Epithelial cell of proximal tubule (primary cell): ENCODE measurements at places on chromosomes 2 and 18. TPM values are rescaled to one million over a fixed set of nuclear protein-coding genes. Genes with fewer than 3 reads are reported as not detected.

- DNase-seq, result peak; percentile 76
These were observed 41.4 kb upstream of the ITGB6 start for GRCh38 chr2:160241251-160242137.

REG3G gene
- total RNA-seq, result not detected in 2 replicates

GRCh38 chr2:235206399-235206798, 254.6 kb downstream of the SH3BP4 start:
- peak; percentile 56 for DNase-seq

DNA sequence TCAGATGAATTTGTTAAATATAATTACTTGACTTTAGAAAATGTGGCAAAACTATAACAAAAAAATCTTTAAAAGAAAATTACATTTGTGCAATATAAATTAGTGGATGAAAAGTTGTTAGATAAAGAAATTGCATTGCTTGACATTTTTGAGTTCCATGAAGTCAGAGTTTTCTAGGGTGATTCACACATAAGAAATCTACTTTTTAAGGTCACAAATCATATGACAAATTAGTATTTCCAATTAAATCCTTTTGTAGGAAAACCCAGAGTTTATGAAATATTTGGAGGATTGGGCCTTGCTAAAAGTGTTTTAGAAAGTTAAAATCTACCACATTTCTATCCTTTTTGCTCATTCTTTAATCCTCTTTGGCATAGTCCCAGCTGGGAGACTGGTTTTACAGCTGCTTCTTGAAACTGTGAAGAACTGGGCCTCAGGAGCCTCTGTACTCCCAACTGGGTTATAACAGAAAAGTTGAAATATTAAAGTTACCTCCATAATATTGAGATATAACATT, 289.2 kb downstream of the LRRTM4 start:
- DNase-seq, result no peak

DNA sequence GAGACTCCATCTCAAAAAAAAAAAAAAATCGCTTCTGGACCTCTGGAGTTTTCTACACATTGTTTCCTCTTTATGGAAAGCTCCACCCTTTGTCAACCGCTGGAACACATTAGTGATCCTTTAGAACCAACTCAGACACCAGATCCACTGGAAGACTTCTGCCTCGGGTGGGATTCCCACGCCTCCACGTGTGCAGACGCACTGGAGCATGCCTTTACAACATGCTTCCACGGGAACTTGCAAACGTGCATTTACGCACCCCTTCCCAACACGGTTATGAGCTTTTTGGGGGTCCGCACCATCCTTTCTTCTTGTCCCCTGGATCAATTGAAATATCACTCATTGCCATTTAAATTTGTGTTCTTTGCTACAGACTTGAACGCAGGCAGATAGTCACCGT, 5.1 kb downstream of the CYS1 start:
- no peak for DNase-seq

- DNase-seq, result no peak
These were observed 228.6 kb downstream of the TNS1 start for GRCh38 chr2:217774232-217774631.

DNA sequence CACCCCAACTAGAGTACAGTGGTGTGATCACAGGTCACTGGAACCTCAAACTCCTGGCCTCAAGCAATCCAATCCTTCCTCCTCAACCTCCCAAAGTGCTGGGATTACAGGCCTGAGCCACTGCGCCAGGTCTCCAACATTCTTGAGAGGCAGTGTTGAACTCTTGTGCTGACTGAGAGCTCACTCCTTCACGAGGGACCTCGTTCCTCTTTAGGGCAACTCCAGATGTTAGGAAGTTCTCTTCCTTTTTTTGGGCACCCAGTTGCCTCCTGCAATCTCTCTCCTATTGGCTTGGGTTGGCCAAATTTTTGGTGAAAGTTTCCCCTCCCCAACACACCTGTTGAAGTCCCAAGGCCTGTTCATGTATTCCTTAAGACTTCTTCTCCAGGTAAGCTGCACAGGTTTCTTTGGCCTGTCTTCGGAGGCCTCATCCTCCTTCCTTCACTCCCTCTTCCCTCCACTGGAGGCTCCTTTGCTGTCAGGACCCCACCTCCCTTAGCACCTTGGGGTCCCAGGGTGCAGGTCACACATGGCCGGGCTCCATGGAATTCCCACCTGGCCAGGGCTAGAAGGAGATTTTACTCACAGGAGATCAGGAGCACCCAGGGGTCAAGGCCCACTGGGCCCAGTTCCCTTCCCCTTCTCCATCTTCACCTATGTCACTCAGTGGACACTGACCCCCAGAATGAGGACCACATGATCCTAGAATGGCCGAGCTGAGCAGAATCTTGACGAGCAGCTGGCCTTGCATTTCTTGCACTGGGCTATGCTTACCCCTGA, 94.6 kb upstream of the SMAD2 start:
- no peak for DNase-seq

RTP5 gene
- total RNA-seq, result not detected in 2 replicates

GRCh38 chr18:3251963-3252277, 4.3 kb downstream of the MYL12A start:
- no peak for DNase-seq

DNA sequence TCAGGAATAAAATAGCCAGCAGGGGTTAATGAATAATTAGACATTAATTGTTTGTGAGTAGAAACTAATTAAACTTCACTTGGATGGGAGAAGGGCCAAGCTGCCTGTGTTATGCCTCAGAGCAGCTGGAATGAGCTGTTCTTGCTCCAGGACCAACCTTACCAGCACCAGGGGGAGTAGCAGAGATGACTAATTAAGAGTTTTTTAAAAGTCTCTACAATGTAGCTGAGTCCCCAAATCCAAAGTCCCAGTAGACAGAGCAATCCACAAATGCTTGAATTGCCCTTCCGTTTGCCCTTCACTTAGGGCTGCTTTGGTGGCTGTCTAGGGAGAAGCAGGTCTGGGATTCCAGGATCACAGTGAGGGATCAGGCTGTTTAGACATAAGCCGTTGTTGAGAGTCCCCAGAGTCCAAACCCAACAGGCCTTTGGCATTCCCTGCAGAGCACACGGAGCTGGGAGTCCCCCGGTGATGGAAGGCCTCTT, 59.4 kb downstream of the RHOB start:
- no peak for DNase-seq
